Eye (tissue), 1 donor: ENCODE measurements at places on chromosomes 5 and 9.

- no peak for DNase-seq
Observed at GRCh38 chr5:177385720-177386119, 1.5 kb downstream of the SLC34A1 start.

DNA sequence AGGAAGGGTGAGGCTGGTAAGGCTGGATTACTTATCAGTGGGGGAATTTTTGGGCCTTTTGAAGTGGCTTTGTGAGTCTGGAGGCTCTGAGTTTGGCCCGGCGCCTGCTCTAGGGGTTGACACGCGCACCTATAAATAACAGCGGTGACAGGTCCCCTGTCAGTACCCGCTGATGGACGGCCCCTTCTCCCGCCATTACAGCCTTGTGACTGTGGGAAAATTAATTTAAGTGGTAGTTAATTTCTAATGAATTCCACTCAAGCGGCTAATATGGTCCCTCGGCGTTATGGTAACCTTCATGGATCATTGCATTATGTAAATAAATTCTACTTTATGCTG lies 16.5 kb downstream of the MRPL36 start:
- peak; percentile 37 for DNase-seq

- DNase-seq: peak; percentile 88
Observed at GRCh38 chr5:172714491-172715420, 56.2 kb downstream of the DUSP1 start.

DNA sequence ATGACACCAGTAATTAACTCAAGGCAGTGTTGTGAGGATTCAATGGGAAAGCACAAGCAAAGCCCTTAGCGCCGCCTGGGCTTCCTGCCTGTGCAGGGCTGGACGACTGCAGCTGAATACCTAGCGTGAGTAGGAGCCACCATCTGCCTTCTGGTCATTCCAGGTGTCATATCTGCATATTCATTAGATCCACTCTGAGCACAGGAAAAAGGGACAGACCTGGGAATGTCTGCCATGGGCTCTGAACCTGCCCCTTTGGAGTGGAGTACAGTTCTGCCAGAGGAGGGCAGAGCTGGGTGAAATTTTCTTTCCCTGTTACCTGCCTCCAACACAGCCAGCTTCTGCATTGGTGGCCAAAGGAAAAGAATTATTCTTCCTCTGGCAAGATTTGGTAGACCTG lies 298.8 kb downstream of the NSG2 start:
- DNase-seq: no peak

DNA sequence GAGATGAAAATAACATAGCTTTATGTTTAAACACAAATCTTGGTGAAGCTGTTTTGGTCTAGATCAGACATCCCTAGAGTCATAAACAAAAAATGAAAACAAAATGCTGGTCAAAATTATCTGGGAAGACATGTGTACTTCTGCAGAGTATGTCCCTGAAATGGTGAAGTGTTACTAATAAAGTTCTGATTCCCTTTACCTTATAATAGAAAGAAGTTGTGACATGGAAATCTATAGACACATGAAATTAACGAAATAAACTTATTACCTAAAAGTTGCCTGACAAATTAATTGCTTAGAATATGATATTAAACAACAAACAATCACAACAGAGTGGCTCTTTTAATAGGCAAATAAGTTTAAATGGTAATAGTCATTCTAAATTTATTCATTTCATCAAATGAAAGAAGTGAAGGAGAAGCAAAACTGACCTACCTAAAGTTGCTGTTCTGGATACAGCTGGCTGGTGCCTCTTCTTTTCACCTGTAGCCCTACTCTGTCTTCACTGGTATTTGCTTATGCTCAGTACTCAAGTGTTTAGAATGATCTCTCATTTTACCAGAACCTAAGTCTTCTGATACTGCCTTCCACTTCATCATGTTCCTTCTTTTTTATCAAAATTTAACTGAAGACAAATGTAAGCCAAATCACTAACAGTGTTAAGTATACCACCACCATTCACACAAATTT lies 38.8 kb downstream of the FNIP1 start:
- no peak for DNase-seq

- no peak for DNase-seq
Observed at GRCh38 chr5:179130101-179130681, 70.0 kb downstream of the ZNF354C start.

DNA sequence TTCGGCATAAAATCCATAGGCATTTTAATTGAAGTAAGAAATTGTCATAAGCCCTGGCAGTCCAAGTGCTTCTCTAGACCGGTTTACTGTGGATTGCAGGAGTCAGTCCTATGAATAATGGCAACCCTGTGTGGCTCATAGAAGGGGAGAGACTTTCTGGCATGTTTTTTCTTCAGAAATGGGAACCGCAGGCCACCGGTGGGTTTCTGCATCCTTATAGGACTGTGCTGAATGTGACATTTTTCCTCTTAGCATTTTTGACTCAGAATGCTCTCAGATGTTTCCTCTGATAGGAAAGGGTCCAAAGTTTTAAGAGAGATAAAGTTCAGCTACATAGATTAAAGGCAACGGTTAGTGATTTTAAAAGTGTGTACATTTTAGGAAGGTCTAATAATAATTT lies 6.3 kb downstream of the DAPK1 start:
- DNase-seq: no peak

DNA sequence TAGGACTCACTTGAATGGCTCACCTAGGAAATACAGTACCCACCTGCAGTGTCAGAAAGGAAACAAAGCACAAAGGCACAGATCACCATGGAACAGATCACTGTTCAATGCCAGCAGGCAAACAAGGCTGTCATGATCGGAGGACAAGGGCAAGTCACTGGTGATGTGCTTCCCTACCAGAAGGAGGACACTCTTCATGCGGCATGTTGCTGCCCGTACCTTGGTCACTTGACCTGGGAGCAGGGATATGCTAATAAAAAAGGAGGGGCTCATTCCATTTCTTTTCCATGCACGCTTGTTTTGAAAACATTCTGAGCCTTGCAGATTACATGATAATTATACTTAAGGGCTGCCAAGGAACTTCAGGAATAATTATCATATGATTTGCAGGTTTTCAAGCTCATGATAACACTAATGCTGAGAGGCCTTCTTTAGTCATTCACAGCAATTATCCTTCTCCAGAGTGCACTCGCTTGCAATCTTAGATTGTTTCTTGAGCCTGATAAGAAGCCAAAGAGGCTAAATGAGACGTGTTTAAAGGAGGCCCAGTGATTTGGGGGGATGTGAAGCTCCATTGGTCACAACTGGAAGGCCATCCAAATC lies 36.1 kb upstream of the STARD4 start:
- no peak for DNase-seq
